Activated CD8-positive, alpha-beta memory T cell treated with anti-CD3 and anti-CD28 coated beads for 36 hours (primary cell): ENCODE measurements at places on chromosomes 5 and 9. TPM values are rescaled to one million over a fixed set of nuclear protein-coding genes. Genes with fewer than 3 reads are reported as not detected.

The TOR4A gene
- total RNA-seq = 4.8 TPM

The C1QTNF2 gene
- not detected for total RNA-seq

The TMC1 gene
- total RNA-seq = not detected

The DMGDH gene
- not detected for total RNA-seq

The C5orf63 gene
- 8.2 TPM for total RNA-seq

The LRRC8A gene
- total RNA-seq = 24.7 TPM

The HDAC3 gene
- 86.3 TPM for total RNA-seq

The FAM221B gene
- total RNA-seq = not detected

The CCDC152 gene
- total RNA-seq = 13.9 TPM

The RXRA gene
- 6.4 TPM for total RNA-seq

The GFI1B gene
- not detected for total RNA-seq

The NFIB gene
- not detected for total RNA-seq

The BRIX1 gene
- total RNA-seq = 106 TPM

The OCLN gene
- 0.52 TPM for total RNA-seq

The KCNV2 gene
- total RNA-seq = not detected

The AGXT2 gene
- not detected for total RNA-seq

The SV2C gene
- not detected for total RNA-seq

The LCN10 gene
- total RNA-seq = 1.6 TPM

The CER1 gene
- total RNA-seq = not detected

The IL9 gene
- total RNA-seq = 9.9 TPM

The DPYSL3 gene
- total RNA-seq = 0.10 TPM

The LVRN gene
- not detected for total RNA-seq

The PGM5 gene
- not detected for total RNA-seq

The PTPRD gene
- 0.10 TPM for total RNA-seq

The SLC6A19 gene
- total RNA-seq = not detected

The FUT7 gene
- total RNA-seq = 0.06 TPM

The OMD gene
- not detected for total RNA-seq

The SLC36A2 gene
- not detected for total RNA-seq

The CDKN2B gene
- 0.11 TPM for total RNA-seq

The NIPAL4 gene
- 1.5 TPM for total RNA-seq

The ZCCHC10 gene
- total RNA-seq = 29.9 TPM

The IL13 gene
- 21.0 TPM for total RNA-seq

The BHMT2 gene
- not detected for total RNA-seq

The CACNA1B gene
- total RNA-seq = not detected

The MARCHF11 gene
- not detected for total RNA-seq

The OTP gene
- not detected for total RNA-seq

The LECT2 gene
- total RNA-seq = not detected

The GRXCR2 gene
- total RNA-seq = not detected

The PHF24 gene
- total RNA-seq = not detected

The GAPVD1 gene
- 45.9 TPM for total RNA-seq

The SLC25A2 gene
- total RNA-seq = 0.19 TPM

The MAMDC2 gene
- total RNA-seq = not detected

The DNLZ gene
- total RNA-seq = 29.6 TPM

The ATP10B gene
- total RNA-seq = not detected

The FREM1 gene
- not detected for total RNA-seq

The GARNL3 gene
- 4.5 TPM for total RNA-seq

The SPATA9 gene
- total RNA-seq = not detected
